ENCODE measurements at places on chromosomes 2 and 18. TPM values are rescaled to one million over a fixed set of nuclear protein-coding genes. Genes with fewer than 3 reads are reported as not detected.

DNA sequence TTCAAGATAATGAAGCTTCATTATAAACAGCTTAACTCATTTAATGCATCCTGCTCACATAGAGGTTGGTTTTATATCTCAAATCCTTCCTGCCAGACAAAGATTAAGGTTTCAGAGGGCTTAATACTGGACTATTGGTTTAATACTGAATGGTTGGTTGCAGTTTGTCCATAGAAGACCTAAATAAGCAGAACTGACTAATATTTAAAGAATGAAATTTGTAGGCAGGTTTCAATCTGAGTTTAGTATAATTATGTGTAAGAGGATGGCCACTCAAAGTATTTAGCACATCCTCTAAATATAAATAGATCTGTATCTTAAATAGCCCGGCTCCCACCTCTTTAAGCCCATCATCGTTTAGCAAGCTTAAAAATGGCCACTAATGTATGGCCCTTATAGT lies 92.5 kb downstream of the EPB41L5 start:
- DNase-seq: no peak

GRCh38 chr2:96436416-96436815 lies 68.7 kb downstream of the NEURL3 start:
- no peak for DNase-seq

DNA sequence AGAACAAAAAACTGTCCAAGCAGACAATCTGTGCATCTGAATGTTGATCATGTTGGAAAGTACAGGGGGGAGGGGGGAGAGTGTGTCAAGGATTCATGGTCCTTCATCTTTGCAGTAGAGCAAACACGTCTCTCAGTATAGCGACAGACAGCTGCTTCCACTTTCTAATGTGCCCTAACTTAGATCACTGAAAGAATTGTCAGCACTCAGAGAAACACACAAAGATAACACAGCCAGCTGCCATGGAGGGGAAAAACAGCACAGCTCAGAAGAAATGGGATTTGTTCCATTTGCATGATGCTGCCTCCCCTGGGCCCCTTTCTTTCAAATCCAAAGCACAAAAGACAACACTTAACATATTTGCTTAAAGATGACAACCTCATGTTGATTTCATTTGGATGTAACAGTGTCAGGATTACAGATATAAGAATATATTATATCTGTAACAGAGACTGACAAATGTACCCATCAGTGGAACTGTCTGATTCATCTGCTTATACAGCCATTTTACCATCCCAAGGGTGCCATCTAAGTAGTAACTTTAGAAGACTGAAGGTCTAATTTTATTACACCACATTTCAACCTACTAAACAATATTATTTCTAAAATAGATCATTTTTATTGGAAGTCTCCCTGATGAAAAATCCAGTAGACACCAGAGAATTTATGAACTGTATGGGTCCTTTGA lies 17.7 kb downstream of the FIGN start:
- no peak for DNase-seq

GRCh38 chr2:221005338-221005737 lies 566.8 kb downstream of the EPHA4 start:
- DNase-seq: no peak

ADI1 gene
- total RNA-seq: 66.5 TPM

TCF7L1 gene
- 4.3 TPM for total RNA-seq

MYO5B gene
- total RNA-seq: under 0.01 TPM

NOSTRIN gene
- 0.43 TPM for total RNA-seq

All from fibroblast of villous mesenchyme (primary cell).